Occipital lobe (tissue), 3 donors: ENCODE measurements at places on chromosomes 16 and 17.

DNA sequence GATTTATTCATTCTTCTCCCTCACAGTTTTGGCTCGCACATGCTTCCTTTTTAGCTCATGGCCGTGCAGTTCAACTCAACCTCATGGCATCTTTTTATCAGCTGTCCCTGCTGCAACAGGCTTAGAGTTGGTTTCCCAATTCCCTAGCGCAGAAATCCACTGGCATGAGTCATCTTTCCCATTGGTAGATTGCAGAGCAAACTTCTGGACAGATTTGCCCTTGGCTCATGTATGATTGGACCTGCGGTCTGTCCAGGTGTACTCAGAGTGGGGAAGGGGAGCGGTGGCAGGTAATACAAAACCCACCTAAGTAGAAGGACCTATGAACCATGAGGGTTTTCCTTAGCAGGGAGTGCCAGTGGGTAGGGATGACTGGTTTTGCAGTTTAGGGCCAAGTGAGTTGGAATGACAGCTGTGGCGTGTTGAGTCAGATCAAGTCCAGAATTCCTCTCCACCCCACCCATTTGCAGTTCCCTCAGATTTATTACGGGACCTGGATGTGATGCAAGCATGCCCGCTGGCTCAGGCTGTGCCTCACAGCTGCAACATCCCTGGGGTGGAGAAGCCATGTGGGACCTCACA lies 584.7 kb downstream of the WWOX start:
- no peak for DNase-seq

GRCh38 chr17:15092762-15093161 lies 172.4 kb downstream of the PMP22 start:
- no peak for DNase-seq

GRCh38 chr17:36689089-36689667 lies 87.8 kb downstream of the MRM1 start:
- no peak for DNase-seq

GRCh38 chr17:207775-208174 lies 26.3 kb upstream of the DOC2B start:
- no peak for DNase-seq
